Lung microvascular endothelial cell (primary cell): ENCODE measurements at places on chromosomes 6 and 20. TPM values are rescaled to one million over a fixed set of nuclear protein-coding genes. Genes with fewer than 3 reads are reported as not detected.
A peak's percentile ranks its signal among the peaks of the same experiment; 100 is the strongest.

The ID4 gene
- 0.22 and 0.60 TPM in 2 replicates for total RNA-seq

The B3GAT2 gene
- not detected in 2 replicates for total RNA-seq

- no peak for DNase-seq
Measured at GRCh38 chr20:43901296-43901695, 13.4 kb upstream of the TOX2 start.

DNA sequence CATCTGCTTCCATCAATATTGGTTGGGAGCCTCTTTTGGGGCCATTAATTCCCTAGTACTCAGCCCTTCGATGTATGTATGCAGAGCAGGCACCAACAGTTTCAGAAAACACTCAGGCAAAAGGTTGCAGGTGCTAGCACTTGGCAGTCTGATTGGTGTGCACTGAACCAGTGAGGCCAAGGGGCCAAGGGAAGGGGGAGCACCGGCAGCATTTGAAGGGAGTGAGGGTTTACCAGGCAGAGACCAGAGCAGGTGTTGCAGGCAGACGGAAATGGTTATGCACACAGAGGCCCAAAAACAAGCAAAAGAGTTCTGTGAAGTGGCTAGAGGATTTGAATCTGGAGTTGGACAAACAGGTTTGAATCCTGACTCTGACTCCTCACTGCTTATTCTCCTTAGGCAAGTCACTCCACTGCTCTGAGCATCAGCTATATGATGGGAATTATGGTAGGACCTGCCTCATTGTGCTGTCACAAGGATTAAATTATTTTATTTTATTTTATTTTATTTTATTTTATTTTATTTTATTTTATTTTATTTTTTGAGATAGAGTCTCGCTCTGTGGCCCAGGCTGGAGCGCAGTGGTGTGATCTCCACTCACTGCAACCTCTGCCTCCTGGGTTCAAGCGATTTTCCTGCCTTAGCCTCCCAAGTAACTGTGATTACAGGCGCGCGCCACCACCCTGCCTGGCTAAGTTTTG is 58.1 kb upstream of the SHLD1 start:
- no peak for DNase-seq

GRCh38 chr20:14264869-14265268 is 72.5 kb downstream of the FLRT3 start:
- no peak for DNase-seq

DNA sequence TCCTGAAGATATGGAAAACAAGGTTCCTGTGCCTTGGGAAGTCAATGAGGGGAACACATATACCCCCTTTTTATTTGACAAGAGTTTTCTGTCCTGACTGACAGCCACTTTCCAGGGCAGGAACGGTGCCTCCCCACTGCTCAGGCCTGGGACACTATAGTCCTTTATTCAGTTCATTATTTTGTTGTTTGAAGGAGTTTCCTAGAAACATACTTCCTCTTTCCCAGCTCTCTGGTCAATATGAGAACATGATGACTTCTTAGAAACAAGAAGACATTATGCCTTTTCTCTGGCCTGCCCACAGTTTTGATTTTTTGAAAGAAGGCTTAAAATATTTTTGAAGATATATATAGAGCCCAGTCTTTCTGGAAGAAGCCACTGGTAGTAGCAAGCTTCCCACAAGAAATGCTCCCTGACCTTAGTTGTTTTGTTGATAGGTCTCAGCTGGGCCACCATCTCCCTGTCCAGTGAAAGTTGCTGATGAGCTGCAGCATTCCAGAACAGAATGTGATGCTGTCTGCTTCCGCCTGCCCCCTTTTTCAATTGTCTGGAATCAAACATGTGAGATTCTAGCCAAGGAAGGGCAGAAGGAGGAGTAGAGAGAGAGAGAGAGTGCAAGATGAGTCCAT is 350.0 kb upstream of the PRND start:
- no peak for DNase-seq

GRCh38 chr6:30614843-30615218 is 2.2 kb downstream of the PPP1R10 start:
- DNase-seq, result peak; percentile 98

DNA sequence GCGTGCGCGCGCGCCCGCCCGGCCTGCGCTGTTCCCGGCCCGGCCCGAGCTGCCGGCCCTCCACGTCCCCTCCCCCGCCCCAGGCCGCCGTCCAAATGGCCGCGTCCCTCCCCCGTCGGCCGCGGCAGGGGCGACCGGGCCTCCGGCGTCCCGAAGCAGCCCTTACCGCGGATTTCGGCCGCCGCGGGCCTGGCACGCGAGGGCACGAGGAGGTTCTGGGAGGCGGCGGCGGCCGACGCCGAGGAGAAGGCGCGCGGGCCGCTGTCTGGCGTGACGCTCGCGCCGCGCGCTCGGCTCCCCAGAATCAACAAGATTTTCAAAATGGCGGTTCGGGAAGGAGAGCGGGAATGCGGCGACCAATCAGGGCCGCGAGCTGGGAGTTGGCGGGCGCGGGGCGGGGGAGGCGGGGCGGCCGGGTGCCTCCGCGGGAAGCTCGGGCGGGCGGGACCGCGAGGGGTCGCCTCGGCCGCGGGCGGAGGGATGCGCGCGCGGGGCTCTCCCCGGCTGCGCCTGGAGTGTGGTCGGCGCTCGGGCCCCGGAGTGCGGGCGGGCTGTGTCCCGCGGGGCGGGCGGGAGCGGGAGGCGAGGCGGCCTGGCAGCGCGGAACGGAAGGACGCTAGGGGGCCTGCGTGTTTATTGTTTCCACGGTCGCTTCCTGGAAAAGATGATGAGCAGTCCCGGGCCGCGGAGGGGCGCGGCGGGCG is at the start of gene DEK:
TSS of gene DEK (minus strand) at position 312 of the 704 bp plus-strand sequence. CDS start 543 bp downstream, outside the sequence.
- peak; percentile 93 for DNase-seq

GRCh38 chr20:39025883-39026282 is 63.7 kb downstream of the DHX35 start:
- no peak for DNase-seq

GRCh38 chr20:58086763-58087561 is 141.5 kb downstream of the ANKRD60 start:
- DNase-seq, result peak; percentile 61

The UBD gene
- total RNA-seq, result 29.2 and 39.0 TPM in 2 replicates

DNA sequence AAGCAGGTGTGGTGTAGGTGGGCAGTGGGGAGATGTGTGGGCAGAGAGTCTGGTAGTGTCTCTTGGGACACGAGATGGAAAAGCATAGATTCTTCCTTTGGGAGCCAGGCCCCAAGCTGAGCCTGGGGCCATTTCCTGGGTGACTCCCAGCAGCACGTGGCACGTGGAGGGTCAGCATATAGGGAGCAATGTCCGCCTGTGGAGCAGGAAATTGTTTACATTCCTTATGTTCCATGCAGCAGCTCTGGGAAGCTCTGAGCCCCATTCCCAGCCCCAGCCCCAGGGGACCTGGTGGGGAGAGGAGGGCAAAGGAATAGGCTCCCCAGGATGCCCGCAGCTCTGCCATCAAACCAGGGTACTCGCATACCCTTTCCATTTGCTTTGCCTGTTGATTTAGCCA is 57.6 kb downstream of the DAAM2 start:
- no peak for DNase-seq

DNA sequence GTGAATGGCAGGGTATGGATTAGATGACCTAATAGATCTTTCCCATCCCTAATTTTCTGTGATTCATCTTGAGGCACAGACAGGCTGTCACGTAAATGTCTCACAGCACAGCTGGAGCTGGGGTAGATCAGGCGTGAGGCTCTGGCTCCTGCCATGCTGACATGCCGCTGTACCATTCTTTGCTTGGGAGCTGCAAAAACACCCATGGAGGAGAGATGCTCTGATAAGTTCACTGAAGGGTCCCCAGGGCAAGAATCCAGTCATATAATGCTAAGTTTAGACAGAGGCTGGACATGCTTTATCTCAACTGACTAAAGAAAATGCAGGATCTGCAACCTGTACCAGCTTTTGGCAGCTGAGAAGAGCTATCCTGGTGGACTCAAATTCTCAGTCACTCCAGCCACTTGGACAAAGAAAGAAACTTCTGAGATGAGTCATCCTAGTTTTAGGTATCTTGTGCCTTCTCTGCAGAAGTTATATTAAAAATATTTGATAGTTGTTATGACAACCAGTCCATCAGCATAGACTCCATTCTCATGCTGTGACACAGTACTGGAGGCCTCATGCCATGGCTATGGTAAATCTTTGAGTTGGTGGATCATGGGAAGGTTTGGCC is 185.1 kb upstream of the RAB32 start:
- DNase-seq, result peak; percentile 83

The NKX2-2 gene
- not detected in 2 replicates for total RNA-seq
